ENCODE measurements at places on chromosomes 1 and 21. TPM values are rescaled to one million over a fixed set of nuclear protein-coding genes. Genes with fewer than 3 reads are reported as not detected.

Gene ATAD3C
- 0.38 TPM for total RNA-seq

Gene OR2L2
- not detected for total RNA-seq

GRCh38 chr1:162660574-162660973 lies 28.3 kb downstream of the DDR2 start:
- DNase-seq = no peak

- no peak for DNase-seq
Measured at GRCh38 chr1:203649551-203649998, 22.9 kb downstream of the ATP2B4 start.

- DNase-seq = no peak
Measured at GRCh38 chr1:111219557-111220286, 7.8 kb upstream of the CHI3L2 start.

DNA sequence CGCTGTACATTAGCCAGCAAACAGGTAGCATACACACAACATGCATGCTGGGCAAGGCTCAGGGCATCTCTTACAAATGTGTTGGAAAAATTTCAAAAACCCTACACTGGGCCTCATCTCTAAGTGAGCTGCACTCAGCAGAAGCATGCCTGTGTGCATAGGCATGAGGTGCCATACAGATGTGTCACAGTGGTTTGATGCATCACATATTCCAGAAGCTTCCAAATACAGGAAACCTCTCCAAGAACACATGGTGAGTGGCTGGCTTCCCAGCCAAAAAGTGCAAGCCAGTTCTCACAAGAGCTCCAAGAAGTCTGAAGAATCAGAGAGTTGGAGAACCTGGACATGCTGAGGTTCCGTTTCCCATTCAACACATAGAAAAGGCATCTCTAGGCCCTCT lies 58.3 kb downstream of the CD46 start:
- no peak for DNase-seq

Gene ERO1B
- 11.9 TPM for total RNA-seq

GRCh38 chr21:44792702-44793591 lies 8.7 kb downstream of the UBE2G2 start:
- no peak for DNase-seq

DNA sequence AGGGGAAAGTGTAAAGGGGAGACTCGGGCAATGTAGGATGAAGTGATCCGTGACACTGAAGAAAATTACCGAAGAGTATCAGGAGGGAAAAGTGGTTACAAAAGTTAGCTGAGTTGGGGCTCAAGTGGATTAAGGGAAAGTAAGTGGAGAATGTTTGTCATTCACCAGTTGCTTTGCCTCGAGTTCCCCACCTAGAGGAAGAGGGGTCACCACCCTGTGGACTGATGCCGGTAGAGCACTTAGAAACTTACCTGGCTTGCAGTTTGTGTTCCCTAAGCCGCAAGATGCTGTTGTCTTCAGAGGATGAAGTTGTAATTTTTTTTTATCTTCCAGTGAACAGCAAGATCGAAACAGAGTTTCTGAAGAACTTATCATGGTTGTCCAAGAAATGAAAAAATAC lies 1.0 kb downstream of the PER3 start:
- DNase-seq = no peak

- DNase-seq = no peak
Measured at GRCh38 chr1:208240662-208241355, 3.4 kb downstream of the PLXNA2 start.

DNA sequence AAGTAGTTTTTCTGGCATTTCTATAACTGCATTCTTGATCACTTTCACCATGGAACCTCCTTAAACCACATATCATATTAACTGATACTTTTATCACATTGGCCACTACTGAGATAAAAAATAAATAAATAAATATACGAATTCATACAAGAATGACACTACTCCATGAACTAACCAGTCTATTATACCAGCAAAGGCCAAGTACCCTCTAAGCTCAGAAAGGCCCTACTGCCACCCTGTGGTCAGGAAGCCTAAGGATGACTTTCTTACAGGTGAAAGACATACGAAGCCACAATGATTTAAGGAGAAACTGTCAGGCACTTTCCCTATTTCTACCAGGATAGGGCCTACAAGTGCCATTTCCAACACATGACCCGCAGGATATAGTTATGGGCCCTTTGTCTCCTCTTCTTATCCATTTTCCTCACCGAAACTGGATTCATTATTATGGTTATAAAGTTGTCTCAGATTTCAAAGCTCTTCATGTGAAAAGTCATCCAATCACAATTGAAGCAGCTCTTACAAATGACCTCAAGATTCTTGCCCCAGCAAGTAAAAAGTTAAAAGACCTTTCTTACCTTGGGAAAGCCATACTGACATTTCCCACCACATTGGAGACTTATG lies 23.9 kb downstream of the DNAJC8 start:
- DNase-seq = peak; percentile 29

Measured in kidney epithelial cell (primary cell).